Stimulated activated CD8-positive, alpha-beta memory T cell treated with anti-CD3 and anti-CD28 coated beads, Interleukin-4, amount 100 ng/mL, for 1 hour (primary cell): ENCODE measurements at places on chromosomes 13 and 19.

GRCh38 chr19:5115771-5116202, 146.9 kb downstream of the KDM4B start:
- no peak for DNase-seq

GRCh38 chr13:114121031-114121430, 11.4 kb downstream of the RASA3 start:
- no peak for DNase-seq

- DNase-seq, result no peak
Observed at GRCh38 chr13:24234200-24234915, 73.8 kb downstream of the SPATA13 start.

DNA sequence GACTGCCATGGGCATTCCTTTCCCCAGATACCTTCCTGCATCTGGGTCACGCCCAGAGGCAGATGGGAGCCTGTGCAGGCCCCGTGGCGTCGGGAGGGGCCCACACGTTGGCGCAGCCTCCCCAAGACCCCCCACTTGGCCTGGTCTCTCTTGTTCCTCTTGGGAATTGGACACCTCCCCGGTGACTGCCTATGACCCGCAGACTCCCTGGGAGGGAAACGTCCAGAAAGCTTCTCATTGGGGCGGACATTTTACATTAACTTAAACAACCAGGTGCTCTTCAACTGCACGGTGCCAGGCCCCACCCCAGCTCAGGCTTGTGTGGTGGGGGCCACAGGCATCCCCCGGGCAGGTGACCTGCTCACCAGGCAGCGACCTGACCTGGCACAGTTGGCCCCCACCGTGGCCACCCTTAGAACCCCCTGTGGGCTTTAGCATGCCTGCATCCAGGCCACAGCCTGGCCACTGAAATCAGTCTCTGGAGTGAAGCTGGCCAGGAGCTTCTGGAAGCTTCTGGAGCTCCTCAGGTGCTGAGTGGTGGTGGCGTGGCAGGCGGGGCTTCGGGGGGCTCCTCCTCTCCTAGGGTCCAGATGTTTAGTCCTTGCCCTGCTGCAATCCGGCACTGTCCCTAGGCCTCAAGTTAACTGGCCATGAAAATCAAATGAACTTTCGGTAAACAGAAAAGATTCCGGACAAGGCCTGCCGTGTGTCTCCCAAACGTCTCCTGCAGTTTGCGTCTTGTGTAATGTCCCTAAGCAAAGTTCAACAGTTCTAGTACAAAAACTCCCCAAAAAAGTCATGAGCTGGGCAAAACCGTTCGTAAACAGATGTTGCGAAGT, 8.5 kb upstream of the PROZ start:
- no peak for DNase-seq

GRCh38 chr19:940591-941291, 14.9 kb downstream of the ARID3A start:
- peak; percentile 49 for DNase-seq

DNA sequence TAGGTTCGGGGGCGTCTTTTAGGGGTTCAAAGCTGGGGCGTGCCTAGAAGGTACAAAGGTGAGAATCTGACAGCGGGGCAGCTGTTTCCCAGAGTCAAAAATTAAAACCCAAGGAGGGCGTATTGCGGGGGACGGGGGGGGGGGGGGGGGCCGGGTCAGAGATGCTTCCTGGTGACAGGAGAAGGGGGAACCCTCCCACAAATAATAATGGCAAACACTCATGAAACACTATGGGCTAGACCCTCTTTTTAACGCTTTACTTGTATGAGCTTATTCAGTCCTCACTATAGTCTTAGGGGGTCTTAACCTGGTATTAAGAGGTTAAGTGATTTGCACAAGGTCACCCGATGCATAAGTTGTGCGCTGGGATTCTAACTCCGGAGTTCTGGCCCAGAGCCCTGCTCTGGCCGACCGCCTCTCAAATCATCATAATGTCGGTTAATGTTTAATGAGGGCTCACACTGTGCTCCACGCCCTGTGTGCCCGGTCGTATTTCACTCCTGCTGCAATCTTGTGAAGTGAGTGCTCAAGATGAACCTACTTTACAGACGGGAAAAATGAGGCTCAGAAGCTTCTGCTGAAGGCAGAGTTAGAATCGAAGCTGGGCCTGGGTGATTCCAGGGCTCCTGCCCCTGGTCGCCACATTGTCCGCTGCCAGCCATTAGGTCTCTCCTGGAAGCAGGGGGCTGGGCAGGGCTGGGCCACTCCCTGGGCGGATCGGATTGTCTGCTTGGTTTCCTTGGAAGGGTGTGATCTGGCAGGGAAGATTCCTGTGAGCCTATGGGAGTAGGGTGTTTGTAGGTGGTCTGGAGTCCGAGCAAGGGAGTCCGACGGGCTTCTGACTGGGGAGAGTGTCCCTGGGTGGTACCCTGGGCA, 964 bp downstream of the PAK4 start:
- DNase-seq, result no peak

DNA sequence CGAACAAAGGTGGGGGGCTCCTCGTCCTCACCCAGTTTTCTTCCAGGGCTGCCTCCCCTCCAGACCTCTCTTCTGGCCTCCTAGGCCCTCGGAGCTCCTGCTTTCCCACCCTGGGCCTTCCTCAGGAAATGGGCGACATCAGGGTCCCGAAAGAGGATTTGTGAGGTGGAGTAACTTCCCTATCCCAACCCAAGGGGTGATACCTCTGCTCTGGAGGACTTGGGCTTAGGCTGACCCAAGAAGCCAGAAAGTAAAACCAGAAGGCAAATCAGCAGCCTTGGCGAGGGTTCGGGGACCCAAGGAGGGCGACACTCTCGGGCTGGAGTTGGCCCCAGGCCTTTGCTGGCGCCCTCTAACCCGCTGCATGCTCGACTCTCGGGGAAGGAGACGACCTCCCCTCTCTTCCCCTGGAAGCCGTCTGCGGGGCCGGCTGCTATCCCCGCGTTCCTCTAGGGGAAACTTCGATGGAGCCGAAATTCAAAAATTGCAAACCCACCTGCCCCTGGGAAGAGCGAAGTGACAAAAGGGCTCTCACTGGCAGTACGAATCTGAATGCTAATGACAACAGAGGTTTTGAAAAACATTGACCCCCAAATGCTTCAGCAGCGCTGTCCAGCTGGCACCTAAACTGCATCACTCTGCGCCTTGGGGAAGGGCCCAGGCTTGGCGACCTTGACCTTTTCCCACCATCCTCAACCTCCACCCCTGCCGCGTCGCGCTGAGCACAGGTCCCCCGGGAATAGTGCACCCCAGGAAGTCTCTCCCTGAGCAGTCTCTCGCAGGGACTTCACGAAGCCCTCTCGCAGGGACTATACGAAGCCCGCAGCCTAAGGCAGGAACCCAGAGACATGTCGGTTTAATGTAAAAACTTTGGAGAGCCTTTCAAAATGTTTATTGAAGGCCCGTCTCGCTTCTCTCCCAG, 2.4 kb downstream of the PDX1 start:
- no peak for DNase-seq

DNA sequence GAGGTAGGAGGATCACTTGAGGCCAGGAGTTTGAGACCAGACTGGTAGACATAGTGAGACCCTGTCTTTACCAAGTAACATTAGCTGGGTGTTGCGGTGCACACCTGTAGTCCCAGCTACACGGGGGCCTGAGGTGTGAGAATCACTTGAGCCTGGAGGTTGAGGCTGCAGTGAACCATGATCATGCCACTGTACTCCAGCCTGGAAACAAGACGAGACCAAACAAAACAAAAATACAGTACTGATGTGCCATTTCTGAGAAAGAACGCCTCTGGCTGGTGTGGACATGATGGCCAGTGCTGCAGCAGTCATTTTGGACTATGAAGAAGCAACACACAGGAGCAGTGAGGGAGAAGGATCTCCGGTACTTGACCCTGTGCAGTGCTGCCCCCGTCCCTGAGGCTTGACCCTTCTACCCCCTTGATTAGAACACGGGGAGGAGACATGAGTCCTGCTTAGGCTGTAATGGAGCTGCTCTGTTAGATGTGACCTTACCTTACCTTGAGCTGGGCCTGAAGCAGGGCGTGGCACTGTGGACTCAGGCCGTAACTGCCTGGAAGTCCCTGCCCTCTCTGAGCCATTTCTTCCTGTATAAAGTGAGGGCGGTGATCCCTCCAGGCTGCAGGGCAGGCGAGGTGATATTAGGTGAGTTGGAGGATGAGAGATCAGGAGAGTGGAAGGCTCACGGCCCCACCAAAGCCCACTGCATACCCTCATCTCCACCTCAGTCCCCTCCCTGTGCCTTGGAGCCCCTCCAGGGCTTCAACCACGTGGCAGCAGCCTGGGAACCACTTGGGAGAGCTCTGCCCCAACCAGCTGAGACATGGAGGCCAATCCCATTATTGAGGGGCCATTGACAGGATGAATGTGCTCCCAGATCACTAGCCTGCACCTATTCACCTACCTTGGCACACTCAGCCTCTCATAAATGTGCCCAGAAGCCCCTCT, 5.9 kb downstream of the RPL18A start:
- DNase-seq, result no peak

DNA sequence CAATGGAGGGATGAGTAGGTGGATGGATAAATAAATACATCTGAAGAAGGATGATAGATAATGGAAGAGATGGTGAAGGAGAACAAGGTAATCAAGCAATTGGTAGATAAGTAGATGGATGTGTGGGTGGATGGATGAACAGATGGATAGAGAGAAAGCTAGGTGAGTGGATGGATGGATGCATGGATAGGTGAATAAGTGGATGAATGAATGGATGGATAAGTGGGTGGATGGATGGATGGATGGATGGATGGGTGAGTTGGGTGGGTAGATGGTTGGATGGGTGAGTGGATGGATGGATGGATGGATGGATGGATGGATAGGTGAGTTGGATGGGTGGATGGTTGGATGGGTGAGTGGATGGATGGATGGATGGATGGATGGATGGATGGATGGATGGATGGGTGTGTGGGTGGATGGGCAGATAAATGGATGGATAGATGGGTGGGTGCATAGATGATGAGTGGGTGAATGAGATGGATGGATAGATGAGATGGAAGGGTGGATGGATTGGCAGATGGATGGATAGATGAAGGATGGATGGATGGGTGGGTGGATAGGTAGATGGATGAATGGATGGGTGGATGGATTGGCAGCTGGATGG, 6.3 kb downstream of the SEMA6B start:
- no peak for DNase-seq
